ENCODE measurements at places on chromosomes 12 and 14. TPM values are rescaled to one million over a fixed set of nuclear protein-coding genes. Genes with fewer than 3 reads are reported as not detected.

GRCh38 chr12:51949342-51950030, 2.0 kb upstream of the ACVR1B start:
- DNase-seq: no peak

Gene ATF7IP
- 25.4 TPM for total RNA-seq

DNA sequence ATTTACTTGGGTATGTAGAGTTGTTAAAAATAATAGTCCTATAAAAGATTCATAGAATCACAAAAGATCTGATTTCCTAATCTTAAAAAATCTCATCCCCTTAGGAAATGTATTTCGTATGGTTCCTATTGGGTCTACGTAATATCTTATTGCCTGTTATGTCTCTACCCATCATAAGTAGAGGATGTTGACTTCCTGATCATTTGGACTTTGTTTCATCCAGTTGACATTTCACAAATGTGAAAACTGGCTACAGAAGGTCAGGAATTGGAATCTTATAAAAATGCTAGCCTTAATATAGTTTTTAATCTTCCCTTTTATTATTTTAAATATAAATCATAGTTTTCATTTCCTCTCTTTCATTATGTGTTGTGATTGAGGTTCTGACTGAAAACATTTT, 45.2 kb downstream of the TDP1 start:
- no peak for DNase-seq

Gene SERPINA10
- total RNA-seq: 0.03 TPM
